Left ventricle myocardium inferior (tissue), 1 donor: ENCODE measurements at places on chromosomes 12 and 14. TPM values are rescaled to one million over a fixed set of nuclear protein-coding genes. Genes with fewer than 3 reads are reported as not detected.

- DNase-seq = no peak
- H3K36me3 ChIP-seq = peaks cover 21% of the 10 kb centered on the region
- no peaks in the 10 kb centered on the region for H3K4me1 ChIP-seq
Measured at GRCh38 chr12:93507165-93507564, 39.9 kb downstream of the MRPL42 start.

DNA sequence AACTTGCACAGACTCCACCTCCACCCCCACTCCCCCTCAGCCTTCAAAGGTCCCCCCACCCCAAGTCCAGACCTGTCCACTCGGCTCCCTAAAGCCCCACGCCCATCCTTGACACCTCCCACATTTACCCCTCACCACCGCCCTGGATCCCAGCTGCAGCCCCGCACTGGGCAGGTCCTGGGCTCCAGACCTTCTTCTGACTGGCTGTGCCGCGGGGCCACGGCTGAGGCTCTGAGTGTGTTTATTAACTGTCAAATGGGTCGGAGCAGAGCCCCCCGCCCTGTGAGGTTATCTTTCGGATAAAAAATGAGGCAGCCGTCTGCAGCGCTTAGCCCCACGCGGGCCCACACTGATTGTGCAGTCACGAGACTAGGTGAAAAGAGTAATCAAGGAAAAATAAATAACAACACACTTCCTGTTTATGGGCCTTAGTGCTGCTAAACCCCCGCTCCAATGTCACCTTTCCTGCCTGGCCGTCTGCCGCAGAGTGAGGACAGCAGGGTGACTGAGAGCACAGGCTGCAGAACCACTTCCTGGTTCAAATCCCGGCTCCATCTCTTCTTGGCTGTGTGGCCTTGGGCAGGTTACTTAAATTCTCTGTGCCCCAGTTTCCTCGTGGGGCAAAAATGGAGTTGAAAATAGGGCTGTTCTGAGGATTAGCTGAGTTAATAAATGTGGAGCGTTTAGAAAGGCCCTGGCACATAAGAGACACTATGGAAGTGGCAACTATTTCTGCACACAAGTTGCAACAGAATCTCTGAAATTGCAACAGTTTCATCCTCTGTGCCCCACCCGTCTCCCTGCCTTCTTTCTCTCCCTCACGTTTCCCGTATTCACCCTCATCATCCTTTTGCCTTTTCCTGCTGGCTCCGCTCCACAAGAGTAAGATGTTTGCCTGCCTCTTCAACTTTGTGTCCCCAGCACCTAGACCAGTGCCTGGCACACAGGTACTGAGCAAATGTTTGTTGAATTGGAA lies 9.4 kb downstream of the SETD1B start:
- peak overlapping the region; percentile 68 for H3K4me3 ChIP-seq
- H3K36me3 ChIP-seq = peaks cover 80% of the 10 kb centered on the region
- no peak for DNase-seq

DNA sequence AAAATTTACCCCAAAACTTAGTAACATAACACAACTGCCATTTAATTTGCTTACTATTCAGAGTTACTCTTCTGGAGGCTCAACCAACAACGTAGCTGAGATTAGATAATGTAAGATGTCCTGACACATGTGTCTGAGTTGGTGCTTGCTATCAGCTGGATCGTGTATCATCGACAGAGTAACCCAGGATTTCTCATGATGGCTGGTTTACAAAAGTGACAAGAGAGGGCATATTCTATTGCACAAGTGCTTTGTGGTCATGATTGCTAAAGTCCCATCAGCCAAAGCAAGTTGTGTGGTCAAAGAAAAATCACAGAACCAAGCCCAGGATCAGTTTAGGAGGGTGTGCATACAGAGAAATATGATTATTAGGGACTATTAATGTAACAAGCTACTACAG lies 73.4 kb downstream of the CAPZA3 start:
- no peaks in the 10 kb centered on the region for H3K27me3 ChIP-seq
- peaks cover 8% of the 10 kb centered on the region for H3K4me1 ChIP-seq
- no peak overlapping the region for H3K4me3 ChIP-seq
- H3K27ac ChIP-seq = peak overlapping the region; percentile 20

- no peaks in the 10 kb centered on the region for H3K4me1 ChIP-seq
- DNase-seq = peak; percentile 29
- H3K4me3 ChIP-seq = no peak overlapping the region
- peak overlapping the region; percentile 62 for H3K27ac ChIP-seq
Measured at GRCh38 chr14:54299410-54300363, 97.1 kb upstream of the CDKN3 start.

GRCh38 chr14:32331206-32331605 lies 2.1 kb downstream of the AKAP6 start:
- H3K4me3 ChIP-seq = no peak overlapping the region
- no peak for DNase-seq
- no peak overlapping the region for H3K27ac ChIP-seq
- no peaks in the 10 kb centered on the region for H3K36me3 ChIP-seq
- H3K27me3 ChIP-seq = no peaks in the 10 kb centered on the region

- H3K4me3 ChIP-seq = no peak overlapping the region
- H3K4me1 ChIP-seq = peaks cover 31% of the 10 kb centered on the region
- peak overlapping the region; percentile 80 for H3K27ac ChIP-seq
Measured at GRCh38 chr12:50240096-50240791, 43.1 kb downstream of the LIMA1 start.

Gene DIO2
- total RNA-seq = 6.4 TPM

- H3K27ac ChIP-seq = no peak overlapping the region
- no peaks in the 10 kb centered on the region for H3K36me3 ChIP-seq
- H3K27me3 ChIP-seq = no peaks in the 10 kb centered on the region
- no peak overlapping the region for H3K4me3 ChIP-seq
Measured at GRCh38 chr14:70955543-70956480, 48.6 kb downstream of the PCNX1 start.
